ENCODE measurements at places on chromosomes 7 and 10.
A peak's percentile ranks its signal among the peaks of the same experiment; 100 is the strongest.

GRCh38 chr7:131238347-131238931, 89.2 kb upstream of the MKLN1 start:
- DNase-seq = peak; percentile 58

DNA sequence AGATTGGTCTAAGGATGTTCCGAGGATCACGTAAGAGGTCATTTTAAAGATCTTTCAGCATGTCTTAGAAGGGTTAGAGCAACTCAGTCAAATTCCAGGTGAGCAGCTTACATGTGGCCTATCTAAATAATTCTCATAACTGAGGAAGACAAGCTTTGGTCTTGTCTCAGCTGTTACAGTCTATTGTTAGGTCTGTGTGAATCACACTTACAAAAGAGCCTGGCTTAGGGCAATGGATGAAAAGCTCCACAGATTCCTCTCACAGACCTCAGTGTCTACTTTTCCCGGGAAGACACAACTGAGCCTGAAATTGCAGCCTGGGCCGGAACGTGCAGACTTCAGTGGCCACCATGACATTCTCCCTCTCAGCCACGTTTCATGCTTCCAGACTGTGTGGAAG, 173.1 kb downstream of the INHBA start:
- no peak for DNase-seq

DNA sequence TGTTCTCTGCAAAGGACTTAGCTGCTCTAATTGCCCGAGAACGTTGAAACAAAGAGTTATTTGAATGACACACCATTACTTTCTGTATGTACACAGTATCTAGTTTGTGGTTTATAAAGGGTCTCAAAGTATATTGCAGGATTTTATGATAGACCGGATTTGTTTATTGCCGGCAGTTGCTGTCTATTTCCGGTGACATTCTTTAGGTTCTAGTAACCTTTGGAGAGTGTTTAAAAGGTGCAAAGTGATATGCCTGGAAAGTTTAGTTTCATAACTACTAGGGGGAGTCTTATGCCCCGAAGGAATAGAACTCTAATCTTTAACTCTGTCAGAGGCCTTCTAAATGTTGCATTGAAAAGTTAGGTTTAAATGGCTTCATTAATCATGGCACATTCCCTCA, 63.8 kb downstream of the PAPSS2 start:
- DNase-seq = no peak

DNA sequence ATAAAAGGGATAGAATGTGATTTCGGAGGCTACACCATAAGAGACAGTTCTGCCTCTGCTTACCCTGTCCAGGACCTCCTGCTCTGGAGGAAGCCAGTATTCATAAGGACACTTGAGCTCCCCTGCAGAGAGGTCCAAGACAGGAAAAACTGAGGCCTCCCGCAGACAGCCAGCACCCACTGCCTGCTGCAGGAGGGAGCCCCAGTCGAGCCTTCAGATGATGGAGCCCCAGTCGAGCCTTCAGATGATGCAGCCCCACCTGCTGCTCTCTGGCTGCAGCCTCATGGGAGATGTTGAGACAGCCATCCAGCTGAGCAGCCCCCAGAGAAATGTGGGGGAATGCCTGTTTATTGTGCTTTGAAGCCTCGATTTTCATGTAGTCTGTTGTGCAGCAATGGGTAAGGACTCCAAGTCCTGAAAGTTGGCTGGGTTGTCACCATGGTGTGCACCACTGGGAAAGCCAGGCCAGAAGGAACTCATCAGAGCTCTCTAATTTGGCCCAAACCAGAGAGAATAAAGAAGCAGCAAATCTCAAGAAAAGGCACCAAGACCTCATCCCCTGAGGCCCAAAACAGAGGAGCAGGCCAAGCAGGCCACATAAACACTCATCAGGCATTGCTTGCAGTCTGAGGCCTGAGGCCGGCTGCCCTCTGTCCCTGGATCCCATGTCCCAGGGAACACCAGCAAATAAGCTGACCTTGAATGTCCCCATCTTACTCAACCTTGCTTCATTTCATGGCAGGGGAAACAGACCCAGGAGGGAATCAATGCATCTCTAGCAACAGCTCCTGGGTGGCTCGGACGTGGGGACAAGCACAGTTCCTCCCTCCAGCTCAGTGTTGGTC, 30.9 kb downstream of the CALML5 start:
- DNase-seq = no peak

GRCh38 chr10:111131168-111131799, 54.5 kb downstream of the ADRA2A start:
- DNase-seq = no peak

DNA sequence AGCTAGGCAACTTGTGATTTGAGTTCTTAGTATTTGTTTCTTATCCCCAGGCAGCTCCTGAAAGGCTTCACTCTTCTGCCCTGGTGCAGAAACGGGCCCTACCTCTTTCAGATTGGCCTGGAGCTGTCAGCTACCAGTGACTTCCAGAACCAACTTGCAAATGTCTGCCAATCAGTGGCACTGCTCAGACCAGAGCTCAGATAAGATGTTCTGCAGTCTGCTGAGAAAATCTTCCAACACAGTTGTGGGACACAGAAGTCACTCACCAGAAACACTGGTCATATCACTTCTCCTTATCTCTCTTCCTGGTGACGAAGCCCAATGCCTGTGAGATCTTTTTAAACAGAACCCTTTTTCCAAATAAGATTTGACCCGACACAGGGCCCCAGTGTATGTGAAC, 81.9 kb upstream of the DUSP5 start:
- DNase-seq = no peak
